T-cell (primary cell): ENCODE measurements at places on chromosomes 2 and 18. TPM values are rescaled to one million over a fixed set of nuclear protein-coding genes. Genes with fewer than 3 reads are reported as not detected.
A peak's percentile ranks its signal among the peaks of the same experiment; 100 is the strongest.

DNA sequence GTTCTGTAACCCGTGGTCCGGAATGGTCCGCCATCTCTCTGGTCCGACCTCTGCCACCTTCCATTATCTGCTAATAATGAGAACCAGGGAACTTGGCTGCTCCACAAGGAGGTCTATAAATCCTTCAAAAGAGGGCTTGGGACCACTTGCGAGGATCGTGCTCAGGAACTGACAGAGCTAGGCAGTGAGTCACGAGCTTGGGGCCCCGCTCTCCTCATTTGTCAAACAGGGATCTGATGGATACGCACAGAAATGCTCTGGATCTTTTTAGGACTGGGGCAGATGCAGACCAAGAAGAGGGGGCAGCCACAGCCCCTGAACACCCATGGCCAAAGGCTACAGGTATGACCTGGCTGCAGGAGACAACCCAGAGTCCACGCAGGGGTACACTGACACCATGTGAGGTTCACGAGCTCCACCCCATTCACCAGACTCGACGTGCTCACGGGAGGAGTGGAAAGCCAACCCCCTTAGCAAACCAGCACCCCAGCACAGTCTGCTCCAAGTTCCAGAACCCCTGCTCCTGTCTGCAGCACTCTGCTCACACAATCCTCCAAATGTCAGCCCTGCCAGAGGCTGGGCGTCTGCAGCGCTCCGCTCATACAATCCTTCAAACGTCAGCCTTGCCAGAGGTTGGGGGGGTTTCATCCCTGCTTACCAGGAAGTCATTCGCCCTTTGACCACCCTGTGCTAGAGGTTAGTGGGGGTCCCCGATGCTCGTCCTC lies 45.8 kb downstream of the ANO7 start:
- DNase-seq: no peak
- H3K36me3 ChIP-seq: peaks cover 91% of the 10 kb centered on the region
- no peaks in the 10 kb centered on the region for H3K4me1 ChIP-seq
- H3K4me3 ChIP-seq: no peak overlapping the region
- H3K27me3 ChIP-seq: no peaks in the 10 kb centered on the region
- H3K27ac ChIP-seq: no peak overlapping the region

Gene SOWAHC
- total RNA-seq: 0.56 TPM

DNA sequence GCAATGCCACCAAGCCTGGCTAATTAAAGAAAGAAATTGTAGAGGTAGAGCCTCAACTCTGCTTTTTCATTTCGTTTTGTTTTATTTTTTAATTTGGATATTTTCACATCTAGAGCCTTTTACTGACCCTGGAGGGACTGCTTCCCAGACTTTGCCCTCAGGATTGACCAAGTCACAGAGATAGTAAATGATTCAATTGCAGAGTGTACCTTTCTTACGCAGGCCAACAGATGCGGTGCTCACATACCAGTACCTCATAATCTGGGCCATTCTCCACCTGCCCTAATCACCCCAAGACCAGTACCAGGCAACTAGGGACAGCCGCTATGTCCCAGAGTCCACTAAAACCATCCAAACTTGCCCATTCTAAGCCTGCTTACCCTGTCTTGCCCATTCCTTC lies 110.8 kb downstream of the DDX1 start:
- no peak overlapping the region for H3K27ac ChIP-seq
- no peak overlapping the region for H3K4me3 ChIP-seq
- H3K4me1 ChIP-seq: no peaks in the 10 kb centered on the region
- no peaks in the 10 kb centered on the region for H3K36me3 ChIP-seq
- peaks cover 6% of the 10 kb centered on the region for H3K27me3 ChIP-seq
- DNase-seq: no peak

Gene OSBPL1A
- 4.0 TPM for total RNA-seq

DNA sequence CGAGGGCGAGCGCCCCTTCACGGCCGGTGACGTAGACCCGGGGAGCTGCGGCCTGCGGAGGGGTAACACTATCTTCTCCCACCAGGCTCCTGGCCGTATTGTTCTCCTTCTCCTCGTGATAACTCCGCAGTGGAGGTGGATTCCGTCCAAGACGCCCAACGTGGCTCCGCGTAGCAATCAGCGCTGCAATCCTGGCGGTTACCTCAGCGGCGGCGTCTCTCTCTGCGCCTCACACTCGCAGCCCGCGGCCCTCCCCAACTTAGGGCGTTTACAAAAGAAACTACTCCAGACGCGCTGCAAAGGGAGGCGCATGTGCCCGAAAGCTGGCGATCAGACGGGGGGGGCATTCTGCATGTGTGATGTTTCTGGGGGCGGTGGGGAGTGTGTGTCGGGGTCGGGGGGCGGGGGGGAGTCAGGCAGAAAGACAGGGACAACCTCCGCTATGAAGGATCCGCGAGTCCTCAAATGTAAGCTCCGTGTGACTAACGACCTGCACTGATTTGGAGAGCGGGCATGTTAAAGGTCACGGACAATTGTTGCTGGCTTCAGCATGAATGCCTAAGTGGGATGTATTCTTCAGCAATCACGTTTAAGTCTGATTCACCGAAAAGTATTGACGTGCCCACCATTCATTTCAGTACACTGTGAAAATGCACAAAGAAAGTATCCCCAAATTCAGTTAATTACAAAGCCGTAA lies 1.3 kb upstream of the ZNF516 start:
- peak; percentile 36 for DNase-seq
- peaks cover 36% of the 10 kb centered on the region for H3K4me1 ChIP-seq
- H3K27ac ChIP-seq: no peak overlapping the region
- H3K27me3 ChIP-seq: no peaks in the 10 kb centered on the region
- peak overlapping the region; percentile 68 for H3K4me3 ChIP-seq
